CD4-positive, alpha-beta memory T cell (primary cell): ENCODE measurements at places on chromosomes 5 and 9.

- DNase-seq = no peak
Observed at GRCh38 chr9:2623288-2624050, 1.9 kb downstream of the VLDLR start.

- DNase-seq = no peak
Observed at GRCh38 chr5:137960141-137960540, 70.9 kb downstream of the PKD2L2 start.

DNA sequence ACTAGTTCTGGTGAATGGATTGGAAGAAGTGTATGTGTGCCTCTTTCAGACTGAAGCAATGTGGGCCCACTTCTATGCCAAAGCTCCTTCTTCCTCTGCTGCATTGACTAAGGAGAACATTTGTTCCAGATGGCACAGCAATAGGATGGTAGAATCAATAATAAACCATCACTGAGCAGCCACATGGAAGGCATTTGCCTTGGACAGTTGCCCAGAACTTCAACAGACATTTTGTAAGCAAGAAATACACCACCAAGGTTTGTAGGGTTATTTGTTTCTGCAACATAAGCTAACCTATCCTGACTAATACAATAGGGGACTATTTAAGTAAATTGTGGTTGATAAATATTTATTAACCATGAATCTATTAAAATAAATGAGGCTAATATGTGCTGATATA is 37.7 kb upstream of the CSNK1G3 start:
- DNase-seq = no peak

- DNase-seq = no peak
Observed at GRCh38 chr9:128554155-128554862, 1.9 kb downstream of the SPTAN1 start.

DNA sequence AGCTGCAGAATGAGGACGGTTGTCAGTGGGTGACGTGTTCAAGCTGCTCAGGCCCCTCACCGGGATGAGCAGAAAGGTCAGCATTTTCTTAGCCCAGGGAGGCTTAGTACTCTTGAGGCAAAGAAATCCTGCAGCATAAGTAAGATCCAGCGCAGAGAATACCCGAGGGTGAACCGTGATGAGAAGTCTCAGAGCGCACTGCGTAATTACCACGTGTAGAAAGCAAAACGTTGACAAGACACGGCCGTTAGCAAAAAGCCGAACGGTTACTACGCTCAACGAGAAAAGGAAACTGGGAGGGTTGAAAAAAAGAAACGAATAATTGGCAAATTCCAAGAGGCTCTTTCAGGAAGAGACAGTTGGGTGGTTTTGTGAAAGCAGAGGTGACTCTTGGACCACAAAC is 104.0 kb downstream of the COL23A1 start:
- DNase-seq = no peak

DNA sequence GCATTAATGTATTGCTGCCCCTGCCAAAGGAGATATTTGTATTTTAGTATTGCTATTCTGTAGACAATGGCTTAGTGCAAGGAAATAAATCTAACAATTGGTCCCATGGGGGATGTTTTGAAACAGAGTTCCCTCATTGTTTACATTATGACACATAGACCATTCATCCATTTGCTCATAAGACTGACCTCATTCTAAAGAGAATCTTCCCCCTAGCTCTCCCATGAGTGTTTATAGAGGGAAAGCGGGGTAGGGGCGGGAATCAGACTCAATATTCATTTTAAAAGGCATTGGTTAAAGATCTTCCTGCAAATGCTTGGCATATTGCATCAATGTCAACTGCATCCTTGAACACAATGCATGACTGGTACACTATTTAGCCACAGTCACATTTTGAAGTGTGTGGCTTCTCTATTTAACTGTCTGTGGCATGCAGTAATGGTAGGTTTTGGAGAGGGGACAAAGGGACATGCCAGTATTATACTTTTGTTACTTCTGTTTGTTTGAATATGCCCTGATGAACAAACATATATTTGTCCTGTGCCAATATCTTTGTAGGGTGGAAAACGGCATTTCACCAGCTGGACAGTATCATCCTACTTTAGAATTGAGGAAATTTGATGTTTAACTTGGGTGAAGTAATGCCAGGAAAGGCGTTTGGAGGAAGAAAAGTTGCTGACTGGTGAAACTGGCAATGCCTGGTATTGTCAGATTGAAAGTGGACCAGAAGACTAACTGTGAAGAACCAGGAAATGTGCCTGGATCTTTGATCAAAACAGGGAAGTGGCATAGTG is 84.1 kb upstream of the MEGF10 start:
- DNase-seq = no peak

- no peak for DNase-seq
Observed at GRCh38 chr5:40497573-40497972, 182.1 kb upstream of the PTGER4 start.

DNA sequence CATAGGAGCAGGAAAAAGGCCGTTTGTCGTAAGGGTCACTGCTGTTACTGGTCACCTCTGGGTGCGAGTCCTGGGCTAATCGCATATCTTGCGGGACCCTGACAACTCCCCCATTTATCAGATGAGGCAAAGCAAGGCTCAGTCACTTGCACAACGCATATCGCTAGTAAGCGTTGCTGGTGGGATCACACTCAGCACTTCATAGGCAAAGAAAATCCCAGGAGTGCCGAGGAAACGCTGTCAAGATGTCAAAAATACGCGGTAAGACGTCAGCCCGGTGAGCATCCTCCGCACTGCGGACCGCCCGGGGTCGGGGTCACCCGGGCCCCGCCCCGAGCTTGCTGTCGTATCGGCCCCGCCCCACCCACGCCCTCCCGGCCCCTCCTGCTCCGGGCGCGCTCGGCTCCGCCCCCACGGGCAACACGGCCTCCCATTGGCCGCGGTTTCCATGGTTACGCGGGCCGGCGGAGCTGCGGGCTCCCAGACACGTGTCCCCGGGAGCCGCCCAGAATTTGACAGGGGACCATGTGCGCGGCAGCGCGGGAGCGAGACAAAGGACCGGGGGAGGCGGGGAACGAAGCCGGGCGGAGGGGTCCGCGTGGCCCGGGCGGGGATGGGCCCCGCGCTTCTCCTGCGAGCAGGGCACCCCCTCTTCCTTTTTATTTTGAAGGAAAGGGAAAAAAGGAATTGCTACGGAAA is 80.2 kb upstream of the IER5L start:
- peak; percentile 88 for DNase-seq

DNA sequence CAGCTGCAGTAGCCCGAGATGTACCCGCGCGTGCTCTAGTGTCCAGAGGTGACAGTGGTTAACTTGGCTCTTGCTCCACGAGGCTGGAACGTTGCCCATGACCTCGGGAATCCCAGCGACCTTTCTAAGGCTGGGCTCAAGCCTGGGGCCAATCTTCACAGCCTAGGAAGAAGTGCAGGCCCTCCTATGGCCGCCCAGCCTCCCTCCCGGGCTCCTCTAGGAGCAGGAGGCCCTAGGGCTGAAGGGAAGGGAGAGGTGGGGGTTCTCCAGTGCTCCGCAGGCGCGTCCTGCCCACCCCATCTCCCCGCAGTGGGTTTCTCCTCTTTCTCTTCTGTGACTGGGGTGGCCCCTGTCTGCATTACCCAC is 13.3 kb downstream of the NR2F1 start:
- no peak for DNase-seq
